ENCODE measurements at places on chromosomes 12 and 14.
A peak's percentile ranks its signal among the peaks of the same experiment; 100 is the strongest.

DNA sequence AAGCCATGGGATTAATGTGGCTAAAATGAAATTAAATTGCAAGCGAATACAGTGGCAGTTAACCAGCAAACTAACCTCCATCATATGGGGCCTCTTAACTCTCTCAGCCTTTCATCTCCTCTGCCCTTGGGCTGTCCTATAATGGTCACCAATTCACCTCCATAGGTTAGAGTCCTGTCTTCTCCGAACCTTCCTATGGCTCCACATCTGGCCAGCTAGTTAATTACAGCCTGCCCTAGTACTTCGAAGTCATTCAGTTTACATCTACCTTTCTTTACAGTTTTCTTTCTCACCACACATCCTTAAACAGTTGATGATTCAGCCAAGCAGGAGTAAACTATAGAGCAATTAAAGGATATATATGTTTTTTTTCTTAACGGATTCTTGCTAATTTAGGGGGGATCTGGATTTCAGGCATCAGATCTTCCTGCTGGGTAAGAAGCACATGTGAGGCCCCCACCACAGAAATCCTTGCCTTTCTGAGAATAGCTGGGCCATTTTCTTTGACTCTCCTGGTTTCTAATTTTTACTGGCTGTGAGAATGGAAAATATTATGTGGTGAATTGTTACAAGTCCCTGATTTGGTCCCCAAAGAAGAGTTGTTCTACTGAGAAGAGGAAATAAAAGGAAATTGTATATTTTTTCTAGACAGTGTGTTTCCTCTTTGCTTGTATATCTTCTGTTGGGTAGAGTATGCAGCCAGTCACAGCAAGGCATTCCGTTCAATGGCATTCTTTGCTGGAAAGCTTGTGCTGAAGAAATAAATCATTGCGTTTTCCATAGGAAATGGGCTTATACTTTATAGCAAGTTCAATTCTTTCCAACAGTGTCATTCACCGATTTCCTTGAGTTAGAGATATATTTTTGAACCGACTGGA, 16.7 kb downstream of the HMGA2 start:
- DNase-seq: no peak

GRCh38 chr14:69328317-69328716, 68.4 kb downstream of the GALNT16 start:
- no peak for DNase-seq

- no peak for DNase-seq
These were observed 254.0 kb upstream of the SRRM4 start for GRCh38 chr12:118727196-118727978.

DNA sequence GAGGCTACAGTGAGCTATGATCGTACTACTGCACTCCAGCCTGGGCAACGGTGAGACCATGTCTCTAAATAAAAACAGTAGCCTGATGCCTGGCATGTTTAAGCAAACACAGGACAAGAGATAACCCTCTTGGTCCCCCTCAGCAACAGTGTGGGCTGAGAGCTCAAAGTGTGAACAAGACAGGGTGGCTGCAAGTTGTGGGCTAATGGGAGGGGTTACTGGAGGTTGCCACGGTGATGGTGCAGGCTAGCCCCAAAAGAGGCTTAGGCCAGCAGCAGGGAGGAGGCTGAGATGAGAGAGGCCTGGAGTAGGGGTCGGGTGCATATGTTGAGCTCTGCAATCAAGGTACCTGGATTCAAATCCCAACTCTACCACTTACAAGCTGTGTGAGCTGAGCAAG, 3.4 kb upstream of the LGMN start:
- no peak for DNase-seq

DNA sequence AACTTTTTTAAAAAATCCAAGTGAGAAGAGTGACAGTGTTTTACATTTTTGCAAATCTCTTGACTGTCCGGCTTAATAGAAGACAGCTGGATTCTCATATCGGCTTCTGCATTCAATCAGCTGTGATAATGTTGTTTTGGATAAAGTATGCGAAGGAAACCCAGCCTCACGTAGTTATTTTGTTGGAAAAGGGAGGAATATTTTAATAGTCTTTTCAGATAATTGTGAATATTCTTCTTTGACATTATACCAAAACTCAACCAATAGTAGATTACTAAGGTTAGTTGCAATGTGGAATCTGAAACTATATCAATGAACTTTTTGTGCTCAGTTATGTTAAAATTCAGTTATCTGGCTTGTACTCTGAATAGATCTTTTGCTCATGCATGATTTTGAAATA, 276.5 kb downstream of the ZFP36L1 start:
- no peak for DNase-seq

DNA sequence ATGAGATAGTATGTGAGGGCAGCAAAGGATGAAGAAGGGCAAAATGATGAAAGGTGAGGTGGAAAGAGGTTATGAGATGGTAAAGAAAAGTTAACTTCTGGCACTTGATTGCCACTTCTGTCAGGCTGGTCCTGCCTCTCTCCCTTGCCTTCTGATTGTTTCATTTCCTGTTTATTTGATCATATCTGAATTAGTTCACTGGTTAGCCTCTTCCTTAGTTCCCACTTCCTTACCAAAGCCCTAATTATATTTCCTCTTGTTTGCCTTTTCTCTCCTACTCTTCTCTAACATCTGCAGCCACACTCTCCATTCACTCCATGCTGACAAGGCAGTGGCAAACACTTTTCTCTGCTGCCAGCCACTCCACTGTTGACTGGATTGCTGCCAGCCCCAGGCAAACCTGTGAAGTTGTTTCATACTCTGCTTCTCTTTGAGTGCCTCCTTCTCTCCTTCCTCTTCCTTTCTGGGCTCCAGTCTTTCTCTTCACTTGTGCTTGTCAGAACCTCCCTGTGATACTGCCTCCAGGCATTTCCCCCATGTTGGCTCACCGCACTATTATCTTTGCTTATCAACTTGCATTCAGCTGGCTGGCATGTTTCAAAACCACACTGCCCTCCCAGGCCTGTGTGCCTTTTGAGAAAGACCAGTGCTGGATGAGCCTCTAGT, 8.1 kb downstream of the PNP start:
- DNase-seq: peak; percentile 99

- DNase-seq: no peak
These were observed 40.2 kb downstream of the SCARB1 start for GRCh38 chr12:124823272-124823970.

DNA sequence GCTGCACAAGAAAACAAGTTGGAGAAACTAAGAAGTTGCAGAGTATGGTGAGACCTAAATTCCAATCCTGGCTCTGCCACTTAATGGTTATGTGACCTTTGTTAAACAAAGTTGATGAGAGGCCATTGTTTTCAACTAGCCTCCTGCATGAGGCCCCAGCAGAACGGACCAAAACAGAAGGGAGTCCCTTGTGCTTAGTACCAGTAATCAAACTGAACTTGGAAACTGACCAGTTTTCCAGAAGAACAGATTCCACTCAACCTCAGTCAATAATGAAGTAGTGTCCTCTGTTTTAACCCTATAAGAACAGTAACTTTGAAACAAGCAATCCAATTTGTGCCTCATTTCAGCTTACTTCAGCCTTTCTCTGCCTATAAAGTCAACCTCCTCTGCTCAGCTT, 69.9 kb downstream of the C12orf56 start:
- DNase-seq: no peak

DNA sequence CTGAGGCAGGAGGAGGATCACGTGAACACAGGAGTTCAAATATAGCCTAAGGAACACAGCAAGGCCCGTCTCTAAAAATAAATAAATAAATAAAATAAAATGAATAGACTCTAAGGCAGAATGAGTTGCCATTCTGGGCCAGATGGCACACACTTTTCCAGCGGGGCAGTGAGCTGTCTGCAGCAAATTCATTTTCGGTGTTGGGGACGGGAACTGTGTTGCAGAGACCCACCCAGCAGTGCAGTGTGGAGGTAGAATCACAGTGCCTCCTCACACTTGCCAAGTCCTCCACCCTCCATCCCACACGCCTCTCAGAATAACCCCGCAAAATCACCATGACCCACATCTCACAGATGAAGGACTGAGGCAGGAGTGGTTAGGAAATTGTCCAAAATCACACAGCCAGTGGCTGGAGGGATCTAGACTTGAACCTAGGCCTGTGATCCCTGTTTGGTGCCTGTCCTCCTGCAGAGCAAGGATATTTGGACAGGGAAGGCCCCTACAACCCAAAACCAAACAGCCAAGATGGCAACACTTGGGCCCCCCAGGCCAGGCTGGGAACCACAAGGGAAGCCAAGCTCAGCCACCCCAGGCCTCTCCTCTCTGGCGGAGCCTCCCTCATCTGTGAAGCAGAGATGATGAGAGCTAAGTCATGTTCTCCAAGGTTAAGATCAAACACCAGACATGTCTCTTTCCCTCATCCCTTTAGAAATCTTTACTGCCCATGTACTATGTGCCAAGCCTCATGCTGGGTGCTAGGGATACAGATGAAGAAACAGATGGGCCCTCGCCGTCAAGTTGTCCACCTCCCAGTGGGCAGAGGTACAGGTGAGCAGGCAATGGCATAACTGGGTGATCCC, 152.7 kb downstream of the DPF3 start:
- no peak for DNase-seq

GRCh38 chr14:77459072-77459723, 1.3 kb downstream of the AHSA1 start:
- DNase-seq: peak; percentile 90
